ENCODE measurements at places on chromosomes 2 and 18.

DNA sequence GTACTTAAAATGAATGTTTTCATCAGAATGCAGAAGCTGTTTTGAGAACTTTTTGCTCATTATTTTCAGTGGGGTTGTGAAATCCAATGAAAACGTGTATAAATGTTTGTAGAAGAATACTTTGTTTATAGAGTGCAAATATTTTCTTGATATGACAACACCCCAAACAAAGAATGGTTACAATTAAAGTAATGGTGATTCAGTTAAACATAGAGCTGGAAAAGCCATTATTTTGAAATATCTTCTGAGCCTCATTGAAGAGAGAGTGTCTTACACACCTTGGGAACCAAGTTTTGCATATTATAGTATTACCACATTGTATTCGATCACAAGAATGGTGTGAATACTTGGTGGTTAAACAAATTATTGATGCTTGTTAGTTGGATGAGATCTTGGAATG, 48.7 kb downstream of the SPTBN1 start:
- DNase-seq = no peak

- no peak for DNase-seq
Observed at GRCh38 chr18:7754258-7754657, 187.1 kb downstream of the PTPRM start.

DNA sequence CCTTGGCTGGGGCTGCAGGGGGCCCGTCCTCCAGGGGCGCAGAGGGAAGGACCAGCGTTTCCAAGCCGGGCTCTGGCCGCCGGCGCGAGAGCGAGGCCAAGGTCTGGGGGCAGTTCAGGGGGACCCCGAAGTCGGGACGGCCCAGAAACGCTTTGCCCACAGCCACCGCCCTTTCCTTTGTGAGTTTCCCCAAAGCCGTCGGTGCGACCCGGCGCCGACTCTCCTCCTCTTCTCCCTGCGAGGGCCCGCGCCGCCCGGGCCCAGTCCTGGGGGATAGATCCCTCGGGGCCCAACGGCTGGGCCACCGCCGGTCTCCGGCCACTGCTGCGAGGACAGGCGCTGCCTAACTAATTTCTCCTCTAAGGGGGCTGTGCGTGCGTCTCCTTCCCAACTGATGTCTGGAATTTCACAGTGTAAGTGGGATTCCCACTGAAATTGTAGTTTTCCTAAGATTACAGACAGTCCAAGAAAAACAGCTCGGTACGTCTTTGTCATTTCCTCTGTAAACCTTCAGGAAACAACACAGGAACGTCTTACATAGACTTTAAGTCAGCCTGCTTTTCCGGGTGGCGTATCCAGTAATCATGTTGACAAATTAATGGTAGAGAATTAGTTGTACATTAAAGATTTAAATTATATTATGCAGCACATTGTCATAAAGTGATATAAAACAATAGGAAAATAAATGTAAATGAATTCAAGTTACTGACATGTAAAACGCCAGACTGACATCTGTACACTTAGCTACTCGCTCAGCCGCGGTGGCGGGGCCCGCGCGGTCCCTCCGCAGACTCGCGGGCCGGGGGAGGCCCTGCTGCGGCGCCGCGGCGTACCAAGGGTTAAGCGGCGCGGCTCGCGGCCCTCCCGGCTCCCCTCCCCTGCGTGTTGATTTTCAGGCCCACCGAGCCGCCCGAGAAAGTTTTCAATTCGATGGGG, 139.4 kb upstream of the SIX3 start:
- no peak for DNase-seq

GRCh38 chr2:122927197-122927596, 1097.9 kb upstream of the CNTNAP5 start:
- DNase-seq = no peak

DNA sequence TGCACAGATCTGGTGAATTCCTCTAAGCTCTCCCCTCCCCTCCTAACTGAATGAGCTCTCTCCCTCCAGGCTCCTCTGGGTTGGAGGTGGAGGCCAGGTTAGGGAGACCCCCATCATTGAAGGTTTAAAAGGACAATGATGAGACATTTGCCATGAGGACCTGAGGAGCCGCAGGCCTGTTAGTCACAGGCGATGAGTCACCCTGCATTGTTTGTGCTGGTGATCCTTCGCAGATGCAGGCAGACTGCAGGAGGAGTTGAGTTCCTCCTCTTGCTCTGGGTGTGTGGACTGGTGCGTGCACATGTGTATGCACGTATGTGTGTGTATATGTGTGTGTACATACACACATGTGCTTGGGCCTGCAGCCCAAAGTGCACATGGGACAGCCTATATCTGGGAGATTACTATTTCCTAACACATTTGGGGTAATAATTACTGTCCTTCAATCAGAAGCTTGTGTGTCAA, 42.0 kb downstream of the MCFD2 start:
- no peak for DNase-seq

DNA sequence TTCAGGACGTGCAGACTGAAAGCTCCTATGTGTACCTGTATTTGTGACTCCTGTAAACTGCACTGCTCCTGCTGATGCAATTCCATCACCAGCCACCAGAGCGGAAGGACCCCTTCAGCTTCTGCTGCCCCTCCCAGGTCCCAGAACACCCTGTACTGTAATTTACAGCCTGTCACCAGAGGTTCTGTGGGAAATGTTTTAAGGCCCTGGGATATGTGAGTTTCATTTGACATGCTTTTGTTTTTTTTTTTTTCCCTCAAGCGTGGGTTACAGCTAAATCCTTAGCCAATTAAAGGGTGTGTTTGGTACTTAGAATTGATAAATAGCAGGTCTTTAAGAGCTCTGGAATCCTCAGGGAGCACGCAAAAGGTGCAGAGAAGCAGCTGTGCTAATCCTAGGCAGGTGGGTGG, 79.4 kb downstream of the KCTD1 start:
- DNase-seq = peak; percentile 49

- no peak for DNase-seq
Observed at GRCh38 chr2:19786408-19787058, 115.2 kb downstream of the TTC32 start.

- DNase-seq = no peak
Observed at GRCh38 chr2:217277646-217278398, 418.0 kb upstream of the TNP1 start.

DNA sequence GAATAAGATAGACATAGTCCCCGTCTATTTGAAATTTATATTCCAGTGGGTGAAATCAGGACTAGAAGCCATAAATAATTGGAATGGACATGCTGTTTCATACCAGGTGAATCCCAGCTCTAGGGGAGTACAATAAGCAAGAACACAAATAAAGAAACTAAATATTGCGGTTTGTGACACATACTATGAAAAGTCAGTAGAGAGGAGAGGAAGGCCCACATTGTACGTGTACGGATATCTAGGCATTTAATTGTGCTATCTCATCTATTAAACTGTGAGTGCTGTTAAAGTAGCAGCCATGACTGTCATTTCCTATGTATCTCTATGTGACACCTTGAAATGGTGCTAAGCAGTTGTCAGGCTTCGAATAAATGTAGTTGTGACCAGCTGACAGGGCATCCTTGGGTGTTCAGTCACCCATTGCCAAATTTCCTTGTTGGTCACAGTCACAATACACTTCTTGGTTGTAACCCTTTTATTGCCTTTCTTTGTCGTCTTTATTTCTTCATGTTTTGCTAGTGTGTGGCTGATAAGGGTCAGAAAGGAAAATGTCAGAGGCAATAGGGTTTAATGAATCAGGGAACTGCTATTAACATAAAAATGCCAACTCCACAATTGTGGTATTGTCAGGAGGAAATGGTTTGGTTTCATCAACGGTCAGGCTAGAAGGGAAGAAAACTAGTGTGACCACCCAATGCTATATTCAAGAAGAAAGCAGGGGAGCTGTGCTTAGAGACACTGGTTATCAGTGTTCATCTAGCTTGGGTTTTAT, 31.5 kb downstream of the CPO start:
- no peak for DNase-seq

DNA sequence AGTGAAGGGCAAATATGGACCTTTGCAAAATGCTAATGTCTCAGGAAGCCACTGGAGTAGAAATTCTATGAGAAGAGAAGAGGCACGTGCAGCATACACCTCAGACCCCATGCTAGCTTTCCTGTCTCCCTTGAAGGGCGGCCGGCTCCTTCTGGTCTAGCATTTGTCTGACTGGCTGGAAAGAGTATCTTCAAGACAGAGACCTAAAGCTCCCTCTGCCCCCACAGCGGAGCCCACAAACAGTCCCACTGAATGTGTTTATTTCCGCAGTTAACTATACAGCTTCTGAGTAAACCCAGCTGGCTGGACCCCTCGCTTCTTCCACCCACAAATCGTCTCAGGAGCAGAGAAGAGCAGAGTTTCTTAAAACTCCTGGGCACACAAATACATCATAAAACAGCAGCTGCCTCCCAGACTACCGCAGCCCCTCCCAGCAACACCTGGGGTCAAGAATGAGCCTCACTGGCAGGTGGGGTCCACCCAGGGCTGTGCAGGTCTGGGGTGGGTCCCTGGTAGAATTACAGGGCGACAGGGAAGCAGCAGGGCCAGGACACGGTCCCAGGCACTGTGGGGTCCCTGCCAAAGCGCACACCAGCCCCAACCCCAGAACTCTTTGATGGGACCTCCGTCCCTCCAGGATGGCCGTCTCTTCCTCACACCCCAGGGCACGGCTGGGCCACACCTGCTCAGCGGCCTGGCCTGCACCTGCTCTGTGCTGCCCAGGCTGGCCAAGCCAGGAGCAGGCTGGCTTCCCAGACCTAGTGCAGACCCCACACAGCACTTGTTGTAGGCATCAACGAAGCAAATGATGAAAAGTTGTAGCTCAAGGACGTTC, 103.8 kb downstream of the PXDN start:
- no peak for DNase-seq

- no peak for DNase-seq
Observed at GRCh38 chr2:237438080-237438940, 24.3 kb upstream of the COL6A3 start.

DNA sequence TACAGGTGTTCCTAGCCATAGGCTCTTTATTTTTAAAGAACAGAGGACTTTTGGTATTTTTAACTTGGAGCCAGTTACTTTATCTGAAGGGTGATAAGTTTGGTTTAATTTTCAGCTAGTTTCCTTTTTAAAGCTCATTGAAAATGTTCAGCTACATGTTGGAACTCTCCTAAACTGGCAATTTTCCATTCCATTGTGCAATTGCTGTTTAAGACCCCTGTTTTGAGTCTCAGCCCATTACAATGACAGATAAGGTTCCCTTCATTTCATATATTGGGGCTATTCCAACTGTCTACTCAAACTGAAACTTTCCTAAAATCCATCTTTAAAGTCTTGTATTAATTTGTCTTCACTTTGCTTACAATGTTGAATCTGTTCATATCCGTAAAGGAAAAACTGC, 11.6 kb downstream of the MAIP1 start:
- DNase-seq = no peak

- no peak for DNase-seq
Observed at GRCh38 chr2:165536851-165537499, 67.5 kb downstream of the CSRNP3 start.
